CD8-positive, alpha-beta memory T cell (primary cell): ENCODE measurements at places on chromosomes 1 and 21. TPM values are rescaled to one million over a fixed set of nuclear protein-coding genes. Genes with fewer than 3 reads are reported as not detected.
A peak's percentile ranks its signal among the peaks of the same experiment; 100 is the strongest.

DNA sequence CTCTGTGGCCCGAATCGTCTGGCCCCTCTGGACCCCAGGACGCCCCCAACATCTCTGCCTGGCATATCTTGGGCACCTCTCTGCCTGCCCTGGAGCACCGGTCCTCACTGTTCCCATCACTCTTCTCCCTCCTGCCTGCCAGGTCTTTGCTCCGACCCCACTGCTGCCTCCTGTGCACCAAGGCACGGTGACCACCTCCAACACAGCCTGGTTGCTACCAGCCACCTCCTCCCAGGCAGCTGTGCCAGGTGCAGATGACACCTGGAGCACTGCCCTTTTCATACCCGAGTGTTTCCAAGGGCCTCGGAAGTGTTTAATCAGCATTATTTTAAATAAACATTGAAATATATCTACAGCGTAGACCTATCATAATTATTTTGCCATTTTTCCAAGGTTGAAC is 31.3 kb downstream of the PKNOX1 start:
- DNase-seq = no peak
- no peaks in the 10 kb centered on the region for H3K4me1 ChIP-seq
- peaks cover 10% of the 10 kb centered on the region for H3K36me3 ChIP-seq
- no peak overlapping the region for H3K4me3 ChIP-seq

DNA sequence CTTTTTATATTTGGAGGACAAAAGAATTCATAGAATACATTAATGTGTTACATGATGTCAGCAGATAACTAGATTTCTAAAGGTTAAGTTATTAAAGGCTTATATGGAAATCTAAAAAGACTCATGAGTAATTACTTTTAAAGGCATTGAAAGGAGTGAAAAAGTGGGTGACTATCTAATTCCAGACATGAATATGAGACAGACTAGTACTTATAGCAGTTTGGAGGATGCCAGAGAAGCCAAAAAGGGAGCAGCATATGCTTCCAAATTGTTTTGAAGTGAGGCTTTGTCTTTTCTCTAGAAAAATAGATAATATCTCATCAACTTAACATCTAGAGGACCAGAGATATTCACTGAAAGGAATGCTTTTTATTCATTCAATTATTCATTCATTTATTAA is 275.5 kb upstream of the CACYBP start:
- no peaks in the 10 kb centered on the region for H3K27me3 ChIP-seq
- no peak overlapping the region for H3K4me3 ChIP-seq
- H3K27ac ChIP-seq = no peak overlapping the region
- no peaks in the 10 kb centered on the region for H3K36me3 ChIP-seq
- no peaks in the 10 kb centered on the region for H3K4me1 ChIP-seq
- DNase-seq = no peak

- no peaks in the 10 kb centered on the region for H3K36me3 ChIP-seq
- H3K27ac ChIP-seq = no peak overlapping the region
- DNase-seq = no peak
- H3K4me1 ChIP-seq = no peaks in the 10 kb centered on the region
- H3K4me3 ChIP-seq = no peak overlapping the region
These were observed 42.7 kb upstream of the RGS2 start for GRCh38 chr1:192766009-192766625.

DNA sequence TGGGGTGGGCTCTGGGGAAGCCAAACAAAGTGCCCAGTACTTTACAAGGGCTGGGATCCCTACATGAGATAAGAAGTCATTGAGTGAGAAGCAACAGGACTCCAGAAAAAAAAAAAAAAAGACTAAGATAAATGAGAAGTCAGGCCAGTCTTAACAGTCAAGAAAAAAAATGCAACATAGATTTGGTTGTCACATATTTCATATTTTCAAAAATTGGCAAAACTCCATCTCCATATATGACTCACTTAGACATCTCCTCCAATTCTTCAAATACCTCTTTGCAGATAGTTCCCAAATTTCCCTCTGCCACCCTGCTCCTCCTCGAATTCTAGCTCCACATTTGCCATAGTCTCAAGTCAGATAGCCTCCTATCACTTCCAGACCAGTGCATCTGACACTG is 20.9 kb upstream of the SIPA1L2 start:
- DNase-seq = no peak
- no peaks in the 10 kb centered on the region for H3K36me3 ChIP-seq
- H3K4me3 ChIP-seq = no peak overlapping the region
- no peak overlapping the region for H3K27ac ChIP-seq

- H3K27me3 ChIP-seq = no peaks in the 10 kb centered on the region
- peaks cover 32% of the 10 kb centered on the region for H3K4me1 ChIP-seq
- no peak overlapping the region for H3K27ac ChIP-seq
- no peak overlapping the region for H3K4me3 ChIP-seq
- no peaks in the 10 kb centered on the region for H3K36me3 ChIP-seq
These were observed 33.6 kb downstream of the MAN1C1 start for GRCh38 chr1:25650289-25650576.

DNA sequence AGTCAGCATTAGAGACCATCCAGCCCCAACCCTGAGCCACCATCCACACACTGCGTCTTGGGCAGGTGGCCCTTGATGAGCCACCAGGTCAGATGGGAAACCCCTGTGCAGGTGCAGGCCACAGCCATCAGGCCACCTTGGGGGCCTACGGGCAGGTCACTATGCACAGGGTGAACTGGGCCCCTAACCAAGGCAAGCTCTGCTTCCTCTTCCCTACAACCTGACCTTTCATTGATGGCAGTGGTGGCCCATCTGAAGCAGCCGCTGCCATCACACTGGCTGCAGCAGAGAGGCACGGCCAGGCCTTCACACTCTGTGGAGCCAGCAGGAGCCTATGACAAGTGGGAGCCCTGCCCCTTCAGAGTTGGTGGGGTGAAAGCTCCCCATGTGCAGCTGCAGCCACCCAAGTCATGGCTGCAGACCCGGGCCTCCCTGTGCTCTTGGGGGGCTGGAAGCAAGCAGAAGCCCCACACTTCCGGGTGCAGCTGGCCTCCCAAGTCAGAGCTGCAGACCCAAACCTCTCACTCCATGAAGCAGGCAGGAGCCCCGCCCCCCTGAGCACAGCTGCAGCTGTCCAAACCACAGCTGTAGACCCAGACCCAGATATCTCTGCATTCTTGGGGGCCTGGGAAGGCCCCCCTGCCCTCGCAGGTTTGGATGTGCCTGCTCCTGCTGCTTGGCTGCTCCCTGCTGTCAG is 681.5 kb downstream of the MATN1 start:
- no peak overlapping the region for H3K27ac ChIP-seq
- H3K4me1 ChIP-seq = peaks cover 9% of the 10 kb centered on the region
- no peak overlapping the region for H3K4me3 ChIP-seq
- no peak for DNase-seq

DNA sequence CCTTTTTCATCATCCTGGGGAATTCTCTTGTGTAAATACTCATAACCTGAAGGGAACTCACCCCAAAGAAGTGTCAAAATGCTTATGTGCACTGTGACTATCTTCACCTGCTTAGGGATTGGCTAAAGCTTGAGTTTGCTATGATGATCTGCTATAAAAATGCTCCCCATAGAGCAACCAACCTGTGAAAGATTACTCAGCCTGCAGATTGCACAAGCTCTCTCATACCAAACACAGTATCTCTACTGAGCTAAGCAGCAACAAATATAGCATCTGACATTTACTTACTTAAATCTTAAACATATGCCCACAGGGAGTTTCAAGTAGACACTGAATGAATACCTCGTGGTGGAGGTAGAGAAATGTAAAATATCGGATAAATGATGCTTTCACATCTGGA is 725.8 kb downstream of the MRPL39 start:
- H3K4me1 ChIP-seq = no peaks in the 10 kb centered on the region
- H3K4me3 ChIP-seq = no peak overlapping the region
- H3K27ac ChIP-seq = no peak overlapping the region
- H3K36me3 ChIP-seq = no peaks in the 10 kb centered on the region

Gene SEMA4A
- total RNA-seq = 21.6 TPM

- peak overlapping the region; percentile 27 for H3K27ac ChIP-seq
- H3K36me3 ChIP-seq = peaks cover 80% of the 10 kb centered on the region
- H3K27me3 ChIP-seq = no peaks in the 10 kb centered on the region
- peak; percentile 51 for DNase-seq
- H3K4me1 ChIP-seq = no peaks in the 10 kb centered on the region
- H3K4me3 ChIP-seq = no peak overlapping the region
These were observed 17.2 kb upstream of the RASSF5 start for GRCh38 chr1:206489980-206490770.

Gene ZNF362
- total RNA-seq = 8.5 TPM

Gene SLAMF9
- total RNA-seq = not detected

DNA sequence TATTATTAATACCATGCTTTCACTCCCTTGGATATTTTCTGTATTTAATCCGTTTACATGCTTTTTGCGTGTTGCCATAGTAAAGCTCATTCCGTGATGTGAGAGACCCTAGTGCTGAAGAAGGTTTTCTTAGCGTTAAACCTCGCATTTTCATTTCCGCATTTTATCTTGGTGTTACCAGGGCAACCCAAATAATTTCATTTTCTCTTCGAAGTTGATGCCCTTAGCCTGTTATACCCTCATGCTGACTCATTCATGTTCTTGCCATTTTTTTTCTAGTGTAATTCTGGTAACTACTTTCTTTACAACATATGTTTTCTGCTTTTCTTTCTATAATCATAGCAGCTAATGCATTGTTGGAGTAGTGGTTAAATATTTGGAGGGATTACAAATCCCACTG is 37.2 kb downstream of the LRRC8C start:
- no peaks in the 10 kb centered on the region for H3K36me3 ChIP-seq
- no peak overlapping the region for H3K4me3 ChIP-seq
- peak overlapping the region; percentile 39 for H3K27ac ChIP-seq
- no peaks in the 10 kb centered on the region for H3K27me3 ChIP-seq
- peaks cover 81% of the 10 kb centered on the region for H3K4me1 ChIP-seq

DNA sequence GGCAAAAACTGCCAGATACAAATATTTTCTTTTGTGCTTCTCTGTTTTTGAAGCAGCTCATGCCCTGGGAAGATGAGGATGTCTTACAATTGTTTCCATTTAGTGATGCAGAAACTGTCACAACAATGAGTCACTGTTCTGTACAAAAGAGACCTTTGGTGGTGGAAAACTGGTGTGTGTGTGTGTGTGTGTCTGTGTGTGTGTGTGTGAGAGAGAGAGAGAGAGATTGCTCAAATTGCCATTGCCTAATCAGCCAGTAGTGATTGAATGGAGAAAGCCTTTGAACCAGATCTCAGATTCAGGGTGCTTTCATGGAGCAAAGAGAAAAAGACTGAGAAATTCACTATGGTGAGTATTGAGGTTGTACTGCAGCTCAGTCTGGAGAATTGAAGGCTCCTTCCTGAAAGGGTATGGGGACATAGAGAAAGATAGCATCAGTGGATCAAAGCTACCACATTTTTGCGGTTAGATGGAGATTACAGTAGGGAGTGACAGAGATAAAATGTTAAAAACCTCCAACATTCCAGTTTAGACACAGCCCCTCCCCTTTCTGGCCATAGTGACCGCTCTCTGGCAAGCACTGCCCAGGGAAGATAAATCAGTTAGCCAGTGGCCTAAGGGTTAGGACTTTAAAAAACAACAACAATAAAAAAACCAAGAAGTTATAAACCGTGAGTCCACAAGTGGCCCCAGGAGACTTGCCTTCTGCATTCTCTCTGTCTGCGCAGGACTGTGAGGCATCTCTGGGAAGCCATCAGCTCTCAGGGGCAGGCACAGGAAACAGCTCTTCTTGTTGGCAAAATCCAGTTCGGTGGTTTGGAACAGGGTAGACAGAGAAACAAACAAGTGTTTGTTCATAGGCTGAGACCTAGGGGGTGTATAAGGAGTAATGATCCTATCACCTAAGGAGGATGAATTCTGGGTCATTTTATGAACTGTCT is 406.5 kb downstream of the DUSP10 start:
- no peak for DNase-seq
- no peaks in the 10 kb centered on the region for H3K4me1 ChIP-seq
- no peak overlapping the region for H3K4me3 ChIP-seq
- H3K27ac ChIP-seq = no peak overlapping the region

DNA sequence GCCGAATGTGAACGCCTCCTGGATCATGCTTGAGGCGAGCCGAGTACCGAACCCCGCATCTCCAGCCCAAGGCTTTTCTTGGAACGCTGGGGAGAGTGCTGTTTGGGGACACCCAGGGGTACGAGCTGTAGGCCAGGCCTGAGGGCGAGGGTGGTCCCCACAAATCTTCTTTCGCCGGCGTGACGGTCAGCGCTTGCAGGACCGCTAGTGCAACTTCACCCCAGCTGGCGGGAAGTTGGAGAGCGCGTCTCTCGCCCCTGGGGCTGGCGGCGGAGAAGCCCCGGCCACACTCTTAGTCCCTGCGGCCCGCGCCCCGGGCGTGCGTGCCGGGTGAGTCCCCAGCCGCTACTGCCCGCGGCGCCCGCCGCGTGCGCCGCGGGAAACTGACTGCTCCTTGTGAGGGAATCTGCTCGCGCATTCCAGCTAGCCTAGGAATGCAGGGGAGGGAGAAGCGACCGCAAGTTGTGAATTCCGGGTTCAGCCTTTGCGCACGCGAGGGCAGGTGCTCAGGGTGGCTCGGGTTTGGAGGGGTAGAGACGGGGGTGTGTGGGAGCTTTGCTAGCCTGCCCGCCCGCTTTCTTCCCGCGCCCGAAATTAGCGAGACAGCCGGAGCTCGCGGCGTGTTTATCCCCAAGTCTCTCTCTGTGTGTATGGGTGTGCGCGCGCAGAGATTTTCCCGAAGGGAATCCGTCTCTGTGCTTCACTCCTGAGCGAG is 884 bp downstream of the LHX4 start:
- peak overlapping the region; percentile 62 for H3K4me3 ChIP-seq
- peaks cover 59% of the 10 kb centered on the region for H3K27me3 ChIP-seq
- peaks cover 24% of the 10 kb centered on the region for H3K4me1 ChIP-seq
- no peaks in the 10 kb centered on the region for H3K36me3 ChIP-seq
- H3K27ac ChIP-seq = no peak overlapping the region
- DNase-seq = no peak

Gene CACNA1S
- total RNA-seq = not detected

DNA sequence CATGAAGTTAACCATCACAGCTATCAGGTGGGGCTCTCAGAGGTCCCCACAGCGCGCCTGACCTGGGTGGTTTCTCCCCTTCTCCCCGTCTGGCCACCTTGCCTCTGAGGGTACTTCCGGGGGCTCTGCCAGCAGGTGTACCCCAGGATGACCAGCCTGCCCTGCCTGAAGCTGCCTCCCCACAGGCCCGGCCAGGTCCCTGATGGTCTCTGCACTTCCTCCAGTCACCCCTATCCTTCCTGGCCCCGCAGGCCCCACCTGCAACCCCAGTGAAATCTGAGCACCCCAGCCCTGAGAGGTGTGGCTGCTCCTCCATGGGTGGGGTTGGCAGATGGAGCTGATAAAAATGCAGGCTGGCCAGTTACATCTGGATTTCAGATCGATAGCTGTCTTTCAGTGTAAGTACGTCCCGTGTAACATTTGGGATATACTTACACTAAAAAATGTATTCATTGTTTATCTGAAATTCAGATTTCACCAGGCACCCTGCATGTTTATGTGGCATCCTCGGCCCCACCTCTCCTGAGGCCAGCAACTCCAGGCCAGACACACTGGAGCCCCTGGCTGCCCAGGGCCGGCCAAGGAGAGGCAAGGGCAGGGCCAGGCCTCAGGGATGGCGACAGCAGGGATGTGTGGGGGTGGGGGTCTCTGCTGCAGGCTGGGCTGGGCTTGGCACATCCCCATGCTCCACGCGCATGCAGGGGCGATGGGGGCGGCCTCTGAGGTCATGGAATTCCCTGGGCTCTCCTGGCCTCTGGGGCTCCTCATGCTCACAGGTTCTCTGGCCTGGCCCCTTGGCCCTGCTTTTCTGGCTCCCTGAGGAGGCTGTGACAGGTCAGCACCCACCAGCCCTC is 25.1 kb downstream of the LRRC3 start:
- H3K27ac ChIP-seq = no peak overlapping the region
- no peaks in the 10 kb centered on the region for H3K27me3 ChIP-seq
- H3K4me1 ChIP-seq = no peaks in the 10 kb centered on the region
- no peak for DNase-seq
- H3K36me3 ChIP-seq = no peaks in the 10 kb centered on the region
- H3K4me3 ChIP-seq = no peak overlapping the region
